SJSA1 (cell line): ENCODE measurements at places on chromosomes 7 and 10. TPM values are rescaled to one million over a fixed set of nuclear protein-coding genes. Genes with fewer than 3 reads are reported as not detected.

DNA sequence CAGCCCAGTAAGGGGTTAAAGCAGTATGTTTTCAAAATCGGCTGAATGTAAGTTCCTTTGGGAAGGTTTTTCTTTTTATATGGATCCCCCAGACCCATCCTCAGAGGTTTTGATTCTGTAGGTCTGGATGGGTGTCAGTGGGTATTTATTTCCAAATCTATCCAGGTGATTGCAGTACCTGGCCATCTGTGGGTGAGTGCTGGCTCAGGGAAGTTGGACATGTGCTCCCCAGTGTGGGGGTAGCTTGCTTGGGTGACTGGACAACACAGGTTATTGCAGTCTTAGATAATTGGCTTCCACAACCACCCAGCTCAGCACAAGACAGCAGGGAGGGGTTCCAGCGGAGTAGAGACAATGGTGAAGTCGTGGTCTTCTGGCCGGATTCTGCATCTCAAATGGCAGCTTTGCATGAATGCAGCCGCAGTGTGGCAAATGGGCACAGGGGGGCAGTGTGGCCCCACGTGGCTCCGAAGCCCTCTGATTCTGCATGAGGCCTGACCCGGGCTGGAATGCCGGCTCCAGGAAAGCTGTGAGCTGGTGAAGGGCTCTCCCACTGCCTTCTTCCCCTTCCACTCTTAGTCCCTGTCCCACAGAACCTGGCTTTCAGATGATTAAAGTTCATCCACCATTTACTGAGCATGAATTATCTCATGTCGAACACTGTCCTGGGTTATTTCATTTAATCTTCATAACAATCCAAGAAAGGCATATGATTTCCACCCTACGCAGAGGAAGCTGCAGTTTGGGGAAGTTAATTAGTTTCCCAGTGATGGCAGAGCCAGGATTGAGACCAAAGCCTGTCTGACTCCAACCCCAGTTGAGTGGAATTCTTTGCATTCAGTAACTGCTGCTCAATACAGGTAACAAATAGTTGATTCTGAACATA lies 64.5 kb upstream of the SYPL1 start:
- H3K4me3 ChIP-seq: no peak overlapping the region
- peaks cover 11% of the 10 kb centered on the region for H3K4me1 ChIP-seq
- peak; percentile 62 for DNase-seq
- H3K36me3 ChIP-seq: no peaks in the 10 kb centered on the region

DNA sequence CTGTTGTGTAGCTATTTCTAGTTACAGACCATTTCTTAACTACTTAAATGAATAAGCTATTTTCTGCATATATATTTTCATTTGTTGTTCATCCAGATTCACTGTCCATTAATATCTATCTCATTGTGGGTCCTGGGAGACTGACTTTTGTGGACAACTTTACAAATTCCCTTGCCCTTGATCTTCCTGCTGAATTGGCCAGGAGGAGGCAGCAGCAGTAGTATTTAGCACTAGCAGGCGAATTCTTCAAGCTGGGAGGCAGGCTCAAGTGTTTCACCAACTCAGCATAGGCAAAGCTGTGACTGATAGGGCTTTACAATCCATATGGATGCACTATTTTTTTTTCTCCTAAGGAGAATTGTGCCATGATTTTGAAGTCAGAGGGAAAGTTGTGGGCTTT lies 461.0 kb upstream of the NRG3 start:
- no peak overlapping the region for H3K4me3 ChIP-seq
- no peaks in the 10 kb centered on the region for H3K4me1 ChIP-seq
- H3K36me3 ChIP-seq: no peaks in the 10 kb centered on the region
- H3K27ac ChIP-seq: no peak overlapping the region

DNA sequence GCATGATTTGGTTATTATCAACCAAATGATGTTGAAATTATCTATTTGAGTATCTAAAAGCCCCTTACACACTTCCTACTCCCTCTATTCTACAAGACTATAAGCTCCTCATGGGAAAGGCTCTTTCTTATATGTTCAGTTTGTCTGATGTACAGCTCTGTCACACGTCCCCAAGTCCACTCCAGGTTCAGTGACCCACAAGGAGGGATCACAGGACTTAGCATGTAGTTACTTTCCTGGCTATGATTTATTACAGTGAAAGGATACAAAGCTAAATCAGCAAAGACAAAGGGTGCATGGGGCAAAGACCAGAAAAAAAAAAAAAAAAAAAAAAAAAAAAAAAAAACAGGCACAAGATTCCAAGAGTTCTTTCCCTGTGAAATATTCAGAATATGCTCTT lies 125.6 kb upstream of the TMEM106B start:
- H3K27me3 ChIP-seq: no peaks in the 10 kb centered on the region
- no peak overlapping the region for H3K27ac ChIP-seq
- DNase-seq: no peak
- H3K4me1 ChIP-seq: no peaks in the 10 kb centered on the region
- no peak overlapping the region for H3K4me3 ChIP-seq

- H3K4me3 ChIP-seq: no peak overlapping the region
- DNase-seq: no peak
- peaks cover 13% of the 10 kb centered on the region for H3K27me3 ChIP-seq
- no peaks in the 10 kb centered on the region for H3K36me3 ChIP-seq
- H3K27ac ChIP-seq: no peak overlapping the region
- no peaks in the 10 kb centered on the region for H3K4me1 ChIP-seq
Observed at GRCh38 chr7:4873071-4873944, 10.2 kb downstream of the RADIL start.

- peaks cover 5% of the 10 kb centered on the region for H3K4me1 ChIP-seq
- no peaks in the 10 kb centered on the region for H3K36me3 ChIP-seq
- peak overlapping the region; percentile 45 for H3K4me3 ChIP-seq
- DNase-seq: peak; percentile 82
Observed at GRCh38 chr7:22082886-22083703, 137.4 kb upstream of the CDCA7L start.

DNA sequence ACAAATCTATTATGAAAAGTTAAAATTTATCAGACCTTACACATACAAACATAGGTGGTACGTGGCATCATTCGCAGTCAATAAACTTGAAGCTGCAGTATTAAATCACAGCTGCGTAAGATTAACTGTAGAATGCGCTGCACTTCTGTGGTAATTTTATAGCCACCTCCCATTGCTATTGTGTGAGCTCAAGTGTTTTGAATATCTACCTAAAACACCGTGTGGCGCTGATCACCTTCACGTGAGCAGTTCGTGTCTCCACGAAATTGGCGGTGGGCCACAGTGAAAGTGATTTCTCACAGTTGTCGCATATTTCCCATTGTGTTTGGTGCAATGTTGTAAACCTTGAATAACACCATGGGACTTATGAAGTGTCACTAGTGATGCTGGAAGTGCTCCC lies 102.8 kb downstream of the PLPP4 start:
- no peaks in the 10 kb centered on the region for H3K4me1 ChIP-seq
- DNase-seq: no peak
- no peak overlapping the region for H3K27ac ChIP-seq
- no peak overlapping the region for H3K4me3 ChIP-seq
- no peaks in the 10 kb centered on the region for H3K36me3 ChIP-seq

DNA sequence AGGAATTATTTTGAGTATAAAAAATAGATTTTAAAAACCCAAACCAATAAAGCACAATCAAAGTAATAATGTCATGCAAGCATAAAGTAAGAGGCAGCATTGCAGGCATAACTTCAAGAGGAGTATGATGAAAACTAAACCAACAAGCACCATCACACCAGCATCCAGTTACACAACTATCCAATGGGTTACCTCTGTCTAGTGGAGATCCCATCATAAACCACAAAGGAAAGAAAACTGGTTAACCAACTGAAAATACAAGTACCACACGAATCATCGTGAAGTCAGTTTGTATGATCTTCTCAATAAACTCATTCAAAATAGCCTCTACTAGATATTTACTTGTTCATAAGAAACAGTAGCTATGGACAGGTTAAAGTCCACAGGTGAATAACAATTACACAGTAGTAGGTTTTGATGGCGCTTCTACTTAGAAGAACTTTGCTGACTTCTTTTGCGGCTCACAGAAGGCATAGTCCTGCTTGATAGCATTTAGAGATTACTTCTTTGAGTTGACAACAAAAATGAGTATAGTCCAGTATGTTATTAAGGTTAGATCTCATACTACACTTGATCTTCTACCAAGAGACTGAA lies 116.6 kb downstream of the MICU1 start:
- H3K4me1 ChIP-seq: no peaks in the 10 kb centered on the region
- peaks cover 4% of the 10 kb centered on the region; the same call in 1 of the 2 replicates for H3K36me3 ChIP-seq
- H3K27me3 ChIP-seq: no peaks in the 10 kb centered on the region
- H3K4me3 ChIP-seq: no peak overlapping the region
- no peak overlapping the region for H3K27ac ChIP-seq

GRCh38 chr7:40165216-40165615 lies 30.4 kb downstream of the SUGCT start:
- DNase-seq: no peak
- H3K4me1 ChIP-seq: no peaks in the 10 kb centered on the region
- no peak overlapping the region for H3K4me3 ChIP-seq
- no peaks in the 10 kb centered on the region for H3K36me3 ChIP-seq
- H3K27me3 ChIP-seq: no peaks in the 10 kb centered on the region

DNA sequence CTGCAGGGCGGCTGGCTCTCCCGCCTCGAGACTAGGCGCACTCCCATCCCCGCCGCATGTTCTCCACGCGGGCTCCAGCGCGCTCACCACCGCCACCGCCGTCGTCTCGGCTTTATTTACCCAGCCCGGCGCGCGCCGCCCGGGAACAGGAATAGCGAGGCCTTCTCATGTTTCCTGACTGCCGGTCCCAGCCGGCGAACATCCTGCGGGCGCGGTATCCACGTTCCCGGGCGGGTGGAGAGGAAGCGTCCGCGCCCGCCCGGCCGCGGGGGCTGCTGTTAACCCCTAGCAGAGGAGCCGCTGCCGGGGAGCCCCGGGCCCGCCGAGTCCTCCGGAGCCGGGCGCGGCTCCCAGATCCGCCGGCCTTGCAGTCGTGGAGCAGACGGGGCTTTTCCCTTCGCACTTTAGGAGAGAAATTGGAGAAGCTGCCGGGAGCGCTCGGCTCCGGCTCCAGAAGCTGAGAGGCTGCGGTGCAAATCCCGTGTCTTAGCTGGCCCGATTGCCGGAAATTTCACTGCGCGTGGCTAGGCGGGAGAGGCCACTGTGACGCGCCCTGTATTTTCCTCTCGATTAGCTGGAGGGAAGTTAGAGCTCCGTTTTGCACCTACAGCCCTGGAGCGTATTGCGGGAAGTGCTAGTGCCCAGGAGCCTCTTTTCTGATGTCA lies at the start of gene MKX:
MKX (minus strand) TSS at position 88 of the 665 bp plus-strand sequence. CDS start 2,404 bp downstream, outside the sequence.
- no peak within 1 kb of the TSS for H3K27ac ChIP-seq
- H3K4me3 ChIP-seq: no peak within 1 kb of the TSS
- H3K4me1 ChIP-seq: peaks cover 36% of the 10 kb centered on the region
- DNase-seq: no peak

GRCh38 chr10:83991986-83992753 lies 147.1 kb upstream of the GHITM start:
- DNase-seq: no peak
- no peak overlapping the region for H3K4me3 ChIP-seq
- no peaks in the 10 kb centered on the region for H3K36me3 ChIP-seq
- H3K27ac ChIP-seq: no peak overlapping the region
- no peaks in the 10 kb centered on the region for H3K4me1 ChIP-seq

DNA sequence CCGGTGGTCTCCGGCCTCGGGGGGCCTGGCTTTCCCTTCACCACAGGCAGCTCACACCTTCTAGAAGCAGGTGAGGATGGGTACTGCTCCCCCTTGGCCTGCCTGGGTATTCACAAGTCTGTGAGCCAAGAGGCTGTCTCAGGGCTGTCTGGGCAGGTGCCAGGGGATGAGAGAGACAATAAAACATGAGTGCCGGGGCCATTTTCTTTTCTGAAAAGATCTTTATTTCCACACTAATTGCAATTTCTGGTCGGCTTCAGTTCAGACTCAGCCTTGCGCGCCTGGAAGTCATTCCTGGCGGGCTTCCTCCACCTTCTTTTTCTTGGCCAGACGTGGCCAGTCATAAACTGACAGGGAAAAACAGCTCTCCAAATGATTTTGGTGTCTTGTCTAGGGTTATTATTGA lies 171.2 kb downstream of the ARHGAP12 start:
- no peak for DNase-seq
- no peaks in the 10 kb centered on the region for H3K27me3 ChIP-seq
- no peak overlapping the region for H3K27ac ChIP-seq

DNA sequence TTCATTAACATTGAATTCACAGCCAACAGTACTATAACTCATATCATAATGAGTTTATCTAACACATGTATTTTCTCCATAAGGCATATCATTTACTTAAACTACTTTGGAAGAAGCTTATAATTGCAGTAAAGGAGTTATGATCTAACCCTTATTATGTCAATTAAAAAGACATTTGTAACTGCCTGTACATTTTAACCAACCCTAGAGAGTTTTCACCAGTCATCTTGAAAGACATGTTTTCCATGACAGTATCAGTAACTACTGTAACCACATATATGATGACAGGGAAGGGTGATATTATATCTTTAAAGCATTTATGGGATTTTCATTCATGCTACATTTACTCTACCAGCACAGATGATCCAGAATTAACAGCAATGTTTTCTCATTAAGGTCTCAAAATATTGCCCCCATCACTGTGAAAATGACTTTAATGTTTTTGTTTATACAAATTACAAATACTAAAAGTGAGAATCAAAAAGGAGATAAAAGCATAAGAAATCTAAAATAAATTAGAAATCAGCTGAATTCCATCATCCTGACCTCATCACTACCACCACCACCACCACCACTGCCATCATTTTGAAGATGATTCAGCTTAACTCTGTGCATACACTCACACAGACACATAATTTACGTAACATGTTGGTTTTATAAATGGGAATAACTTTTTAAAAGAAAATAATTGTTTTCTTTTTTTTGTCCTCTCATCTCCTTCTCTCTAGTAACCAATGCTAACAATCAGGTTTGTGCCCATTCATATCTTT lies 53.6 kb downstream of the MKLN1 start:
- no peak overlapping the region for H3K4me3 ChIP-seq
- no peaks in the 10 kb centered on the region for H3K27me3 ChIP-seq
- DNase-seq: peak; percentile 22
- no peaks in the 10 kb centered on the region for H3K36me3 ChIP-seq
- no peak overlapping the region for H3K27ac ChIP-seq
- H3K4me1 ChIP-seq: peaks cover 29% of the 10 kb centered on the region

- H3K36me3 ChIP-seq: no peaks in the 10 kb centered on the region
- H3K27ac ChIP-seq: no peak overlapping the region
- H3K4me3 ChIP-seq: no peak overlapping the region
- no peak for DNase-seq
- H3K4me1 ChIP-seq: no peaks in the 10 kb centered on the region
- H3K27me3 ChIP-seq: no peaks in the 10 kb centered on the region
Observed at GRCh38 chr10:67302701-67303100, 376.9 kb downstream of the LRRTM3 start.

GRCh38 chr10:89030791-89031190 lies 40.2 kb downstream of the FAS start:
- H3K4me3 ChIP-seq: no peak overlapping the region
- no peaks in the 10 kb centered on the region for H3K27me3 ChIP-seq
- DNase-seq: no peak
- no peaks in the 10 kb centered on the region for H3K36me3 ChIP-seq
- H3K27ac ChIP-seq: no peak overlapping the region
- H3K4me1 ChIP-seq: peaks cover 19% of the 10 kb centered on the region

Gene LMTK2
- total RNA-seq: 5.2 and 8.8 TPM in 2 replicates

Gene CYP2C19
- not detected in 2 replicates for total RNA-seq

Gene CALHM1
- total RNA-seq: not detected in 2 replicates

Gene VGF
- total RNA-seq: not detected in 2 replicates

Gene NUTM2B
- 0.03 TPM in 1 of 2 replicates, not detected in the other for total RNA-seq

Gene UBE2D1
- total RNA-seq: 17.1 and 23.3 TPM in 2 replicates

Gene PPP1R9A
- not detected in 2 replicates for total RNA-seq

Gene JAZF1
- total RNA-seq: 21.2 and 36.6 TPM in 2 replicates

Gene MALSU1
- 94.0 and 139 TPM in 2 replicates for total RNA-seq

Gene FEZF1
- not detected in 2 replicates for total RNA-seq
